ENCODE measurements at places on chromosomes 7 and 10. TPM values are rescaled to one million over a fixed set of nuclear protein-coding genes. Genes with fewer than 3 reads are reported as not detected.

Gene H2BK1
- total RNA-seq, result not detected

- DNase-seq, result no peak
Observed at GRCh38 chr7:105580022-105580740, 1.1 kb downstream of the EFCAB10 start.

DNA sequence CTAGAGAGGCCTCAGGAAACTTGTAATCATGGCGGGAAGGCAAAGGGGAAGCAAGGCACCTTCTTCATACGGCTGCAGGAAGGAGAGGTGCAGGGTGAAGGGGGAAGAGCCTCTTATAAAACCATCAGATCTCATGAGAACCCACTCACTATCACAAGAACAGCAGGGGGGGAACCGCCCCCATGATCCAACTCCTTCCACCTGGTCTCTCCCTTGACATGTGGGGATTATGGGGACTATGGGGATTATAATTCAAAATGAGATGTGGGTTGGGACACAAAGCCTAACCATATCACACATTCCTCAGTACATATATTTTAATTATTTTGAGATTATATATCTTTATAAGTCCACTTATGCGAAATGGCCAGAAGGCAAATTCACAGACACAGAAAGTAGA, 8.9 kb downstream of the HK1 start:
- DNase-seq, result no peak

DNA sequence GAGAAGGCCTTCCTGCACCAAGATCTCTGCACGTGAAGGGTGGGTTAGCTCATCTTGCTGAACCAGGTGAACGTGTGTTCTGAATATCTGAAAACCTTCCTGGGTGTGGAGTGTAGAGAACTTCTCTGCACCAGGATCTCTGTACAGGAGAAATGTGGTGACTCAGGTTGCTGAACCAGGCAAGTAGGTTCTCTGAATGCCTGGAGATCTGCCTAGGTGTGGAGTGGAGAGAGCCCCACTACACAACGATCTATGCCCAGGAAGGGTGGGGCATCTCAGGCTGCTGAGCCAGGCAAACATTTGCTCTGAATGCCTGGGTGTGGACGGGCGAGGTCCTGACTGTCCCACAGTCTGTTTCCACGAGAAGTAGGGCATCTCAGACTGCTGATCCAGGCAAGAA, 1002.3 kb upstream of the KCND2 start:
- DNase-seq, result no peak
